ENCODE measurements at places on chromosomes 2 and 18.

DNA sequence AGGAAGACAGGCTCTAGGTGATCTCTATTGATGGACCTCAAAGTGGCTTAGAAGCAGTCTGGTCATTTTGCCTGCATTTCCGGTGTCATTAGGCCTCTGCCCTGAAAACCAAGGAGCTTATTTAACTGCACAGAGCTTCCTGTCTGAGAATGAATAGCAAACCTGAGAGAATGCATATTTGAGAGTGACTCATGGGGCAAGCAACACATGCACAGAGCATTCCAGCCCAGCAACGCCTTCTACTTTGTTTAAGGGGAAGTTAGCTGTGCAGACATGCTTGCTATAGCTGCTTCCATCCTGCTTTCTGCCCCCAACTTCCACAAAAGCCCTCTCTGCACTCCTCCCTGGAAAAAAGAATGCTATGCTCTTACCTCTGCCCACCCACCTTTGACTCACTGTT lies 232.8 kb downstream of the GRB14 start:
- DNase-seq = peak; percentile 54

DNA sequence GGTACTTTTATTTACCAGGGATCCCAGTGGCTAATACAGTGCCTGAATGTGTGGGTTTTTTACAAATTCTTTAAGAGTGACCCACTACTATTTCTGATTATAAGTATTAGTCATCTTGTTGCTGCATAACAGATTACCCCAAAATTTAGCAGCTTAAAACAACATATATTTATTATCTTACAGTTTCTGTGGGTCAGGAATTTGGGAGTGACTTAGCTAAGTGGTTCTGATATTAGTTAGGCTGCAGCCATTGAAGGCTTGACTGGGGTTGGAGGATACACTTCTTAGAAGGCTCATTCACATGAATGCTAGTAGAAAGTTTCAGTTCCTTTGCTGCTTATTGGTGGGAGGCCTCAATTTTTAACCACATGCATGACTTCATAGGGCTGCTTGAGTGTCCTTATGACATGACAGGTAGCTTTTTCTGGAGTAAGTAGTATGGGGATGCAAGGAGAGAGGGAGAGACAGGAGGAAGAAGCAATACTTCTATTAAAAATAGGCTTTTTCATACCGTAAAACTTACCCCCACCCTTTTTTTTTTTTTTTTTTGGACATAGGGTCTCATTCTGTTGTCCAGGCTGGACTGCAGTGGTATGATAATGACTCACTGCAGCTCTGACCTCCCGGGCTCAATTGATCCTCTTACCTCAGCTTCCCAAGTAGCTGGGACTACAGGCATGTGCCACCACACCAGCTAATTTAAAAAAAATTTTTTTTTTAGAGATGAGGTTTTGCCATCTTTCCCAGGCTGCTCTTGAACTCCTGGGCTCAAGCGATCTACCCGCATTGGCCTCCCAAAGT lies 13.3 kb upstream of the POLE4 start:
- no peak for DNase-seq

DNA sequence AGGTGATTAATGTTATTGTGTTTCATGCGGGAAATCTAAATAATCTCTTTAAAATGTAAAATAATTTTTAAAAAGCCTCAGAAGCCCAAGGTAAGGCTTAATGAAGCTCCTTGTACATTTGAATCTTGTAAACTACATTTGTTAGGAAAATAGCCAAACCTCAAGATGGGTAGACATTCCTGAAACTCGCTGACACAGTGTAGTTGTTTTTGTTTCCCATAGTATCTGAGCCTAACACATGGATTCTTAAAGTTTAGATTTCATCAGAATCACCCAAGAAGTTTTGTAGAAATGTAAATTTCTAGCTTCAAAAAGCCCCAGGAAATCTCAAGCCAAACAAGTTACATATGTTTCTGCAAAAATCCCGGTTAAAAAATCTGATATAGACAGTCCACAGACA lies 1221.1 kb upstream of the ACVR2A start:
- no peak for DNase-seq

DNA sequence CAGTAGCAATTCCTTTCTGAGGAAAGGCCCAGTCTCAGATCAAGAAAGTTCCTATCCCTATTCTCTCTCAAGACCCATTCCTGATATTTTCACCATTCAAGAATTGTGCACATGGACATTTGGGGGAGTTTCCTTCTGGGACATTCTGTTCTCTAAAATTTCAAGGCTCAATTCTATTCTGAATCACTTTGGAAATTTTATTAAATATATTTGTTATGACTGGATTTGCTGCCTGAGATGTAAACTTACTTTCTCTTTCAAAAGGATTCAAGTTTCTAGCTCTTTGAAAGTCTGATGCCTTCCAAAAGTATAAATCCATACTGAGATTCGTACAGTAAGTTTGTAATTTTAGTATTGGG lies 55.3 kb upstream of the STK17B start:
- DNase-seq = no peak

GRCh38 chr2:70241340-70241739 lies 7.1 kb downstream of the TIA1 start:
- no peak for DNase-seq

DNA sequence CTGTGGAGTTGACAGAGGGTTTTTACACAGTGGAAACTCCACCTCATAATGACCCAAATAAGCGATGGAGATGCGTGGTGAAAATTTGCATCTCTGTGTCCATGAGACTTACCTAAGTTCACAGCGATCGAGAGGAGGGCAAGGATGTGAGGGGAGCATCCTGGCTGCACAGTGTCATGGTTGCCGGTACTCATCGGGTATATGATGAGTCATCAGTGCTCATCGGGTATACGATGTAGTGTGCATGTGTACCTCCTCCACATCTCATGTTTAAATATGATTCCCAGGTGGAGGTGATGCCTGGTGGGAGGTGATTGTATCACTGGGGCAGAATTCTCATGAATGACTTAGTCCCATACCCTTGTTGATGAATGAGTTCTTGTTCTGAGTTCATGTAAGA lies 233.5 kb downstream of the MYT1L start:
- no peak for DNase-seq

- peak; percentile 5 for DNase-seq
Observed at GRCh38 chr2:51710222-51710621, 678.3 kb upstream of the NRXN1 start.

- DNase-seq = no peak
Observed at GRCh38 chr2:201205515-201205849, 22.5 kb downstream of the CASP10 start.

GRCh38 chr18:12231986-12232385 lies 22.2 kb upstream of the CIDEA start:
- DNase-seq = no peak

DNA sequence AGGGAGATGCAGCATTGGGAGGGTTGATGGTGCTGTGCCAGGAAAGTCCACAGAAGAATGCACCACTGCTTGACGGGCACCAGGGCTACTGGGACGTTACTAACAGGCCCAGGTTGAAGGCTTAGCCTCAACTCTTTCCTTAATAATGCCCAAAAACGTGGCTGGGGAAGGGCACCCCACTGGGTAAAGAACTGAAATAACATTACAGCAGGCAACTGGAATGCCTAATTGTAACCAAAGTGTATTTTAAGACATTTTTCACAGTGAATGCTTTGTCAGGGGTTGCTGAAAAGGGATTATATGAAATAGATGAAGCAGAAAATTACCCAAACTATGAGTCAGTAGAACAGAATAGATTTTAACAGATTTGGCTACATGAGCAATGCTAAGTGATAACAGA lies 191.3 kb downstream of the CMPK2 start:
- no peak for DNase-seq

DNA sequence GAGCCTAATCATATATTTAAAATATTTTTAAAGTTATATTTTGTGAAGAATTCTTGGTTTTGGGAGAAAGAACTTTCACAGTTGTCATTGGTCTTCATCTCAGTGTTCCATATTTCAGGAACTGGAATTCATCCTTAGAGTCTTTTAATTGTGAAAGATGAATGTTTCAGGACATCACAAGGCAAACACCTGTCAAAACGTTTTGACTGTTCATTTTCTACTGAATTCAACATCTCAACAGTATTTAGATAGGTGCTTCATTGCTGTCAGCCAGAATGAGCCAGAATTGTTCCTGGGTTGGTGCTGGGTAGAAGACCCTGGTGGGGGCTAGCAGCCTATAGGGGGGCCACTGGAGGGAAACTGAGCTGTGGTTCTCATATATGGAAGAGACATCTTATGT lies 255.1 kb upstream of the CXCR4 start:
- DNase-seq = no peak

DNA sequence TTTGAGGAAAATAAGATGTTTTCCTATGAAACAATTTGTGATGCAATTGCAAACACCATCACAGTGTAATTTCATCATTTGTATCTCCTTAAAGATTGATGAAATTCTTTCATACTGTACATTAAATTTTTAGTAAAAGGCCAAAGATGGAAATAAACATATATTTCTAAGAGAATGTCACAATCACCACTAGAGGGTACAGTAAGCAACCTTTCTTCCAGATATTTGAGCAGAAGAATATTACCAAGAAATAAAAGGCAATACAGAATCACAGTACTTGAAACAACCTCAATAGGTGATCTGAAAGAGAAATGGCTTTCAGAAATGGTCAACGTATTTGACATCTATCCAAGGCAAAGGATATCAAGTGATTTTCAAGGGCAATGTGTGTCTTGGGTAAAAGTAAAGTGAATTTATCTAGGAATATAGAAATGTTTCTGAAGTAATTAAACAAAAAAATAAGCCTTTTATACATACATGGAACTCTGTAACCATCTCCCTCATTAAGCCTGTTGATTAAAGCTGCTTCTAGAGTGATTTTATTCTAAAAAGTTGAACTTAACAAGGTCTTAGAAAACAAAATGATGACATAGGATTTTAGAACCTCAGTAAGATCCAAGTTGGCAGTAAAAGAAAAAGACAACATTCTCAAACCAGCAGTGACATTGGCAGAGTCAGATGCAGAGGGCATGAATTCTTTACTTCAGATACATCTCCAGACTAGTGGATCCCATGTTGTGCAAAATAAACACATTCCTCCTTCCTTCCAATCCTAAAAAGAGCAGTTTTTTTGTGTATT lies 90.3 kb upstream of the SESTD1 start:
- no peak for DNase-seq

GRCh38 chr2:33284287-33284686 lies 192.2 kb upstream of the RASGRP3 start:
- no peak for DNase-seq

DNA sequence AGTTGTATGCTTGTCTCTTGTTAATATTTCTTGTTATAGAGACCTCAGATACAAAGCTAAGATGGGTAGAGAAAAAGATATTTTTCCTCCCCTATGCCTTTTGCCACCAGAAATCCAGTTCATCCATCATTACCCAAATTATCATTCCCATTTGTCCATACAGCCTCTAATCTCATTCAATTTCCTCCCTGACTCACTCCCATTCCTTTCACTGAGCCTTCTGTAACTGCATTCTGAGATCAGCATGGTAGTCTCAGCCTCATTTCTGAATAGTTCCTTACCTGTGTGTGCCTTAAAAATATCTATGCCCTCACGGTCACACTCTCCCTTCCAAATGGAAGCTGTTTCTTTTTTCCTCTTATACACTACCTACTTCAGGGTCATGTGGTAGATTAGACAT lies 15.7 kb upstream of the PIK3C3 start:
- DNase-seq = no peak

GRCh38 chr2:63029058-63029457 lies 21.6 kb upstream of the OTX1 start:
- DNase-seq = no peak

DNA sequence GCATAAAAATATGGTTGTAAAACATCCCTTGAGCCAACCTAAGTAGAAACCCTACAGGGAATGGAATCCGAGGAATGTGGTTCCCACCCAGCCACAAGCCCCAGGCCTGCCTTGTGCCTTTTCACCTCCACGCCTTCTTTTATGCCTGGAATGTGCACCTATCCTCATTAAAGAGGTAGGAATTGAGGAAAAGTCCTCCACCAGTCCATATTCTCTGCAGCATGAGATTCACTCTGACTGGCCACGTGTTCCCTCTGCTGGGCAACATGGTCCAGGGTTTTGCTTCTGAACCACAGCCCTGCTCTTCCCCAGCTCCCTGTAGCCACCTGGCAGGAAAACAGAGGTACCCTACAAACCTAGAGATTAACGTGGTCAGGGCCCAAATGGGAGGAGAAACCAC lies 787.9 kb upstream of the RAB6C start:
- peak; percentile 84 for DNase-seq

DNA sequence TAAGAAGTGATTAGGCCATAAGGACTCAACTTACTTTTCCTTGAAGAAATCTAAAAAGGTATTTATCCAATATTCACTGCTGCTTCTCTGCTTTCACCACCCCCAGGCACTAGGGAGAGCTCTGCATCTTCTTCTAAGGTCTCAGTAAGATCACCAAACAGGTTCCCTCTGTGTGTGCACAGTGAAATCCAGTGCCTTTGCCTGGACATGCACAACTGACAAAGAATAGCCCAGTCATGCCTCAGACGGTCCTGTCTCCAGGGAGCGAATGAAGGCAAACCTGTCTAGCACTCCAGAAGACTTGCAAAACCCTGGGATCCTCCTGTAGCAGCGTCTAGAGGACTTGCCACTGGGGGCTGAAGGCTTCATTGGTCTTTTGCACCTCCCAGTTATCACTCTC lies 344.5 kb upstream of the LRATD1 start:
- no peak for DNase-seq

DNA sequence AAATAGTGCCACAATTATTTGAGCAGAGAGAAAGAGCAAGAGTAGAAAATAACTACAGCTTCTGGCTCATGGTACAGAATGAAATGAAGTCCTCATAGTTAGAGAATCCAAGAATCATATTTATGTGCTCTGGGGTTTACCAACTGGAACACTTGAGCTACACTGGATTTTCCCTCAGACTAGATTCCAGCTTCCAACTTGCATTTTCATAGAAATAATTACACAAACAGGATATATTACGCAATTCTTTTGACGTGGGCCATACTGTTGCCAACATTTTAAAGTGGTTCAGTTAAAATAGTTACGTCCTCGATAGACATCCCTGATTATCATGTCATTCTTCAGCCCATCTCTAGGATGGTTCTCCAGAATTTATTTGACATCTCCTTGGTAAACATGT lies 129.2 kb downstream of the ETAA1 start:
- no peak for DNase-seq
